Adrenal gland (tissue), 19 donors: ENCODE measurements at places on chromosomes 13 and 19. TPM values are rescaled to one million over a fixed set of nuclear protein-coding genes. Genes with fewer than 3 reads are reported as not detected.

DNA sequence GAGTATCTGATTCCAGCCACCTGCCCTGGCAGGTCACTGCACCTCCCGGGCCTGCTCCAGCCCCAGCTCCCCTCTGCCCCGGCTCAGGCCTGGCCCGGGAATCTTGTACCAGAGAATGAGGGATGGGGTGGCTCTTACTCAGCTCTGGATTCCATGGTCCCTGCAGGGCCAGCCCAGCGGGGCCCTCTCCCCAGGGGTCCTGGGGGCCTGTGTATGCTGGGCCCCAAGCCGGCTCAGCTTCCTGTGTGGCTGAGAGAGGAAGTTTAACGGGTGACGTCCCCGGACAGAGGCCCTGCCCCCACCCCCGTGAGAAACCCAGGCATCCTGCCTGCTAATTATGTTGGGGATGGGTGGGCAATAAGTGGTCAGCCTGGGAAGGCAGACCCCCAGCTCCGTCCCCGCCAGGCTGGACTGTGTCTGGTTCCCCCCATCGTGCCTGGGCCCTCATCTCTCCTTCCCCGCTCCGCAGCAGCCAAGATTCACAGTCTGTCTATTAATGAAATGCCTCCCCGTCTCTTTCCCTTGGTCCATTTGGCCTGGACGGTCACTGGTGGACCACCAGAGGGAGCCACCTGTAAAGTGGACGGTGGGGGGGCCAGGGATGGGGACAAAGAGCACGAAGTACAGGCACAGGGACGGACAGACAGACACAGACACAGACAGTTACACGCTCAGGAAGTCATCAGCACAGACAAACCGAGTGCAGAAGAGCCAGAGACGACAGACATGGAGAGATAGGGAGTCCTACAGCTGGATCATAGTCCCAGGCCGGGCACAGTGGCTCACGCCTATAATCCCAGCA lies at the start of gene DENND1C:
Gene DENND1C, minus strand, starts transcription at position 247 of the 802 bp plus-strand sequence. Its CDS starts 92 bp downstream, at position 155.
- no peak within 1 kb of the TSS for H3K4me3 ChIP-seq
- no peaks in the 10 kb centered on the region for H3K27me3 ChIP-seq
- no peaks in the 10 kb centered on the region for H3K36me3 ChIP-seq

- peak; percentile 27 for DNase-seq
- H3K36me3 ChIP-seq, result no peaks in the 10 kb centered on the region
- no peak overlapping the region for H3K27ac ChIP-seq
- no peak overlapping the region for H3K4me3 ChIP-seq
- H3K27me3 ChIP-seq, result no peaks in the 10 kb centered on the region
These were observed 177.8 kb downstream of the PAN3 start for GRCh38 chr13:28316129-28316528.

Gene GTF2F1
- total RNA-seq, result 54.9 TPM

Gene VSTM2B
- not detected for total RNA-seq

DNA sequence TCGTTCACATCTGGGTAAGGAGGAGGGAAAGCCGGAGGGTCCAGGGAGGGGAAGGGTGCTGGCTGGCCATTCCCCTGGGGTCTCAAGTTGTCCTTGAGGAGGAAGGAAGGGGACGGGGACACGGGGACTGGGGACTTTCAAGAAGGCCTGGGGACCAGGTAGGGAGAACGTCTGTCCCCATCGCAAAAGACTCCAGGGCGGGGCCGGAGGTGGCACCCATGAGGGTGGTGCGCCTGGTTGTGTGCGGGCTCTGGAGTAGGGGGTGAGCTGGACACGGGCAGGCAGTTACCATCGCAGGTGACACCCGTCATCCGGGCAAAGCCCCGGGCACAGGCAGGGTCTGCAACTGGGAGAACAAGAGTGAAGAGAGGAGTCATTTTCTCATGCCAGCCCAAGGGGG lies 23.4 kb downstream of the FBN3 start:
- DNase-seq, result no peak
- no peak overlapping the region for H3K4me3 ChIP-seq
- H3K27me3 ChIP-seq, result no peaks in the 10 kb centered on the region
- no peaks in the 10 kb centered on the region for H3K4me1 ChIP-seq
- no peak overlapping the region for H3K27ac ChIP-seq

DNA sequence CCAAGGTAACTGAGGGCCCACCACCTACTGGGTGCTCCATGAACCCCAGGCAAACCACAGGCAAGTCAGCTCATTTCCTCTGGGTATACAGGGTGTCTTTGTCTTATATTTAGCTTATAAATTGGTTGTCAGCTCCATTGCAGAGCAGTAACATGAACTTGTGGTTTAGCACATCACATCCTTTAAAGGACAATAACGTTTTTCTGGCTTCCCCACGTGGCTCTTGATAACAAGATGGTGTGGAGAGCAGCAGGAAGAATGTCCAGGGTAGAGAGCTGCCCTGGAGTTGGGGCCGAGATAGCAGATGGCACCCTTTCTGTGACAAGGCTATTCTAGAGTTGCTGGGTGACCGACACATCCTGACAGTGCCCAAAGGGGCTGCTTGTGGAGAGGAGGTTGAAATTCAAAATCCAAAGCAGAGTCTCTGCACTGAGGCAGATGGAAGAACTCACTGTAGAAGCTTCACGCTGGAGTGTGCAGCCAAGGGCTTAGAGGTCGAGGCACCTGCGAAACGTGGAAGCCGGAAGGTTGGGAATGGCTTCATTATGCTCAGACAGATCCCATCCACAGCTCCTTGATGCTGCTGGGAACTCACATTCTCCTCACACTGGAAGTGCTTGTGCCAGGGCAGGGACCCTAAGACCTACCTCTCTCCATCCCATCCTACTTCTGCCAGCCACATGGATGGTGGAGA lies 133.0 kb upstream of the FRY start:
- H3K27ac ChIP-seq, result no peak overlapping the region
- DNase-seq, result no peak
- H3K4me1 ChIP-seq, result no peaks in the 10 kb centered on the region
- no peaks in the 10 kb centered on the region for H3K36me3 ChIP-seq

Gene POU2F2
- total RNA-seq, result 2.6 TPM

DNA sequence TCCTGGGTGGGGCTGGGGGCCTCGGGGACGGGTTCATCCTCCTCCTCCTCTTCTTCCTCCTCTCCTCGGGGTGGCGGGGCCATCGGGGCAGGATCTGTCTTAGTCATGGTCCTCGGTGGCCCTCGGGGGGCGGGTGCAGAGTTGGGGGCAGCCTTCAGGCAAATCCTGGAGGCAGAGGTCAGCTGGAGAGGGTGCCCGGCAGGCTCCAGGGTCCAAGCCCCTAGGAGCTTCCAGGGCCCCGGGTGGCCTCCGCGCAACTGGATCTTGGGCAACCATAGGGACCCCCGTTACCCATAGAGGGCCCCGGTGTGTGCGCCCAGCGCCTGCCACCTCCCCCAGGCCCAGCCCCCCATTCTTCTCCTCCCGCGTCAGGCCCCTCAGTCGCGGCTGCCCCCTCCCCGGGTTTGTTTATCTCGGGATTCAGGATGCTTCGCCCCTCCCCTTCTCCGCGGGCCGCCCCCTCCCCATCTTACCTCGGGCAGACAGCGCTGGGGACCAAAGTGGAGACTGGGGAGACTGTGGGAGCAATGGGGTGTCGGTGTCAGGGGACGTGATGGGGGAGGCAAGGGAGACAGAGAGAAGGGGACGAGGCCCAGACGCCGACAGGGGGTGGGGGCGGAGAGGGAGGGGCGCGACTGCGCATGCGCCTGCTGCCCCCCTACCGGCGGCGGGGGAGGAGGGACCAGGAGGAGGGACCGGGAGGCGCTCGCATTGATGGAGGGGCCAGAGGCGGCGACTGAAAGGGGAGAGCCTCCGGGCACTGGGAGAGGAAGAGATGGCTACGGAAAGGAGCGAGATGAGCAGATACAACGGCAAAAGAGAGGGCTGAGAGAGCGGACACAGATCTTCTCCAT lies at the start of gene CLIP3:
Gene CLIP3, minus strand, starts transcription at position 623 of the 854 bp plus-strand sequence. Its CDS starts 516 bp downstream, at position 107.
- no peaks in the 10 kb centered on the region for H3K4me1 ChIP-seq
- peak; percentile 16 for DNase-seq
- H3K27ac ChIP-seq, result no peak within 1 kb of the TSS
- H3K36me3 ChIP-seq, result no peaks in the 10 kb centered on the region

Gene BEST2
- not detected for total RNA-seq

GRCh38 chr19:14614099-14614412 lies 31.2 kb downstream of the CLEC17A start:
- no peak overlapping the region for H3K4me3 ChIP-seq
- no peak overlapping the region for H3K27ac ChIP-seq

DNA sequence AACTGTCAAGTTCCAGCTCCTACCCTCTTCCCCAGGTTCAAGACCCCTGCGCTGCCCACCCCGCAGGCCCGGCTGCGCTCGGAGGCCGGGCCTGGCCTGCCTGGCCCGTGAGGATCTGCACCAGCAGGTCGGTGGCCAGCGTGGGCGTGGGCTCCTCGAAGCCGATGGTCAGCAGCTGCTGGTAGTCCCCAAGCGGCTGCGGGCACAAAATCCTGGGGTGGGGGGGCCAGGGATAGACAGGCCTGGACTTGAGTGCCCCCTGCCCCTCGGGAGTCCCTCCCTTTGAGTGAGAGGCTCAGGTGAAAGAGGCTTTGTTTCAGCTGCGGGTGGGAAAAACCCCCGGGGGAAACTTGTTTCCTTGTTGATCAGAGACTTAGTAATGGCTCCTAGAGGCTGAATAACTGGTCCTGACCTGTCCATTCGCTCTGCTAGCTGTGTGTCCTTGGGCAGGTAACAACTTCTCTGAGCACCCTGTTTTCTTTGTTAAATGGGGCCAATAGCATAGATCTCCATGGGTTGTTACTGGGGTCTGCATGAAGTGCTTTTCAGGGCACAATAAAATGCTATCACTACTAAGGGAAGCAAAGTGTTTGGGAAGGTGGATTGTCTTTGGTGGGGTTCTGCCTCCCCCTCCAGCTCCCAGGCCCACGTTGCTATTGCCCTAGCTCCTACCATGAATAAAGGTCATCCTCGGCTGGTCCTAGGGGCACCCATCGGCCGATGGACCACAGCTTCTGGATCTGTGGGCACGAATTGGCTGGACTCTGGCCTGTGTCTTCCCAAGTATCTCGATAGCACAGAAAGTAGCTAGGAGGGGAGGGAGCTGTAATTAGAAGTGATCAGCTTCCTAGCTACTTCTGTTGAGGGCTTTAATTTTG lies 3.5 kb downstream of the C19orf67 start:
- H3K4me1 ChIP-seq, result peaks cover 16% of the 10 kb centered on the region
- no peaks in the 10 kb centered on the region for H3K27me3 ChIP-seq
- peak overlapping the region; percentile 95 for H3K4me3 ChIP-seq
- peak; percentile 60 for DNase-seq

DNA sequence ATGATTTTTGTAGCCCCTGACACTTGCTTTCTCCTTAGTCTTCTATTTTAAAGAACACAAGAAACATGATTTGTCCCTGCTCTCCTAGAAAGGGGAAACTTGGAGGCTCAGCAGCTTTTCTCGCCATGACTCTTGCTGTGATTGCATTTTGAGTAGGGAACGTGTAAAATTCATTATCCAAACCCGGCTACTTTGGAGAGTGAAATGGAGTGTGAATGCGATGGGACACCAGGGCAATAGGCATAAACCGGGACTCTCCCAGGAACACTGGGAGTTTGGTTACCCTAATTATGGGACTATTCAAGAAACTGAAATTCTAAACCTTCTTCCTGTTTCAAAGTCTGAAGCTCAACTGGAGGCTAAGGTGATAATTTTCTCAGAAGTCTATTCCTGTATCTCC lies 181.7 kb upstream of the RFC3 start:
- H3K4me1 ChIP-seq, result peaks cover 43% of the 10 kb centered on the region
- H3K27me3 ChIP-seq, result no peaks in the 10 kb centered on the region
- no peaks in the 10 kb centered on the region for H3K36me3 ChIP-seq
- no peak overlapping the region for H3K4me3 ChIP-seq
- H3K27ac ChIP-seq, result no peak overlapping the region
- DNase-seq, result no peak

DNA sequence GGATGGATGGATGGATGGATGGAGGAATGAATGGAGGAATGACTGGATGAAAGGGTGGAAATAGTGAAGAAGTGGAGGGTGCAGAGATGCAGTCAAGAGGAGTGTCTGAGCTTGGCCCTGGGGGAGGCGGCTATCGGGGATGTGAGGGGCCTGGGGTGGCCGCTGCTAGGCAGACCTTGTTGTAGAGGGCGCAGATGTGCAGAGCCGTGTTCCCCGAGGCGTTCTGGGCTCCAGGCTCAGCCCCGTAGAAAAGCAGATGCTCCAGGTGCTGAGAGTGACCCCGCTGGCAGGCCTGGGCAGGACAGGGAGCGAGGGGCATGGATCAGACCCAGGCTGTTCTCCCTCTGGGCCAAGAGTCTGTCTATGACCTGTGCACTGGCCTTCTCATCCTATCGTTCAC lies 8.4 kb downstream of the SHANK1 start:
- no peaks in the 10 kb centered on the region for H3K4me1 ChIP-seq
- no peaks in the 10 kb centered on the region for H3K27me3 ChIP-seq
- DNase-seq, result no peak
- H3K4me3 ChIP-seq, result no peak overlapping the region
- no peaks in the 10 kb centered on the region for H3K36me3 ChIP-seq

- H3K36me3 ChIP-seq, result no peaks in the 10 kb centered on the region
- H3K27me3 ChIP-seq, result no peaks in the 10 kb centered on the region
- H3K4me1 ChIP-seq, result peaks cover 40% of the 10 kb centered on the region
- DNase-seq, result no peak
- H3K27ac ChIP-seq, result no peak overlapping the region
These were observed 99.6 kb upstream of the MBNL2 start for GRCh38 chr13:97122381-97122996.

GRCh38 chr19:3178973-3179738 lies 587 bp downstream of the S1PR4 start:
- H3K36me3 ChIP-seq, result no peaks in the 10 kb centered on the region
- H3K4me1 ChIP-seq, result no peaks in the 10 kb centered on the region
- H3K27me3 ChIP-seq, result no peaks in the 10 kb centered on the region
- no peak for DNase-seq
- H3K27ac ChIP-seq, result no peak overlapping the region

- no peak for DNase-seq
- no peaks in the 10 kb centered on the region for H3K4me1 ChIP-seq
- H3K27ac ChIP-seq, result no peak overlapping the region
- H3K27me3 ChIP-seq, result no peaks in the 10 kb centered on the region
- no peaks in the 10 kb centered on the region for H3K36me3 ChIP-seq
These were observed 73.2 kb upstream of the CACNA1A start for GRCh38 chr19:13579388-13580060.

- H3K4me1 ChIP-seq, result peaks cover 37% of the 10 kb centered on the region
- H3K36me3 ChIP-seq, result peaks cover 29% of the 10 kb centered on the region
- peak overlapping the region; percentile 92 for H3K4me3 ChIP-seq
- H3K27me3 ChIP-seq, result no peaks in the 10 kb centered on the region
- peak overlapping the region; percentile 100 for H3K27ac ChIP-seq
These were observed 610 bp downstream of the ZNF791 start for GRCh38 chr19:12611361-12611699.

GRCh38 chr13:21116141-21116540 lies 54.8 kb upstream of the LATS2 start:
- H3K27me3 ChIP-seq, result no peaks in the 10 kb centered on the region
- no peaks in the 10 kb centered on the region for H3K36me3 ChIP-seq
- H3K4me1 ChIP-seq, result no peaks in the 10 kb centered on the region
- DNase-seq, result no peak
- no peak overlapping the region for H3K27ac ChIP-seq
- no peak overlapping the region for H3K4me3 ChIP-seq

- peak overlapping the region; percentile 75 for H3K27ac ChIP-seq
- H3K4me1 ChIP-seq, result peaks cover 12% of the 10 kb centered on the region
- H3K36me3 ChIP-seq, result peaks cover 17% of the 10 kb centered on the region
- H3K27me3 ChIP-seq, result no peaks in the 10 kb centered on the region
- H3K4me3 ChIP-seq, result no peak overlapping the region
- DNase-seq, result no peak
These were observed 116.6 kb downstream of the KL start for GRCh38 chr13:33132644-33133440.
